ENCODE measurements at places on chromosomes 7 and 10. TPM values are rescaled to one million over a fixed set of nuclear protein-coding genes. Genes with fewer than 3 reads are reported as not detected.

NYAP1 gene
- polyA plus RNA-seq = 4.8 TPM

GRM3 gene
- polyA plus RNA-seq = 0.02 TPM

LRIT1 gene
- polyA plus RNA-seq = not detected

CAV2 gene
- polyA plus RNA-seq = 26.6 TPM

CWF19L1 gene
- 12.8 TPM for polyA plus RNA-seq

CALCR gene
- polyA plus RNA-seq = 0.09 TPM

HYAL4 gene
- polyA plus RNA-seq = not detected

LRRC27 gene
- polyA plus RNA-seq = 5.8 TPM

NKX2-3 gene
- 6.2 TPM for polyA plus RNA-seq

CDNF gene
- 4.2 TPM for polyA plus RNA-seq

FXYD4 gene
- not detected for polyA plus RNA-seq

SFTPA1 gene
- polyA plus RNA-seq = 0.87 TPM

DNA sequence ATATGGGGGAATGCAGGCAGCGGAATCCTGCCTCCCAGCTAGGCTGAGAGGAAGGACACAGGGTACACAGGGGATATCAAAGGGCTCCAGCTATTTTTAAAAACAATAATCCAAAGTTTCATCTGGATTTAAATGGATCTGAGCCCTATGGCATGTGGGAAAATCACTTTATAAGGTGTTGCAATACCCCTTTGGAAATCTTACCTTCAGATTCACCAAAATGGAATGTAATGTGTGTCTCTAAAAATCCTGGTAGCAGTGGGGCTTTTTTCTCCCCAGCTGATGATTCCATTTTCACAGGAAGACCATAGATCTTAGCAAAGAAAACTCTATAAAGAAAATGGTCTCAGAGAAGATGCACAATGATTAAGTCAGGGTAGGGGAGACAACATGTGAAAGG is 722.2 kb downstream of the PARD3 start:
- no peak overlapping the region for H3K4me3 ChIP-seq
- DNase-seq = no peak
- no peak overlapping the region for H3K27ac ChIP-seq

DNA sequence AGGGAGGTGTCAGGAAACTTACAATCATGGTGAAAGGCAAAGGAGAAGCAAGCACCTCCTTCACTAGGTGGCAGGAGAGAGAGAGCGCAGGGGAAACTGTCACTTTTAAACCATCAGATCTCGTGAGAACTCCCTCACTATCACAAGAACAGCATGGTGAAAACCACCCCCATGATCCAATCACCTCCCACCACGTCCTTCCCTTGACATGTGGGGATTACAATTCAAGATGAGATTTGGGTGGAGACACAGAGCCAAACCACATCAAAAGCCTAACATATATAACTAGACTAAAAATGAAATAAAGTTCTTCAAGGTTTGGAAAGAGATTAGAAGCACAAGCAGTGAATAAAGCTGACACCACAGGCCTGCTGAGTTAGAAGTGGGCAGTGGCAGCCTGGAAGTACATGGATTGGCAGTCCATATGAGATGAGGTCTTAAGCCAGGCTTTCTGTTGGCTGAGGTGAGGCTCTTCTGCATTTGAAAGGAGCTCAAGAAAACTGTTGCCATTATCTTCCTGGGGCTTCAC is 96.4 kb upstream of the MDFIC start:
- no peak overlapping the region for H3K4me3 ChIP-seq
- no peak overlapping the region for H3K27ac ChIP-seq
- H3K36me3 ChIP-seq = no peaks in the 10 kb centered on the region
- H3K4me1 ChIP-seq = no peaks in the 10 kb centered on the region

GRCh38 chr10:124142960-124143359 is 49.6 kb upstream of the CHST15 start:
- H3K4me3 ChIP-seq = no peak overlapping the region
- H3K36me3 ChIP-seq = no peaks in the 10 kb centered on the region
- no peaks in the 10 kb centered on the region for H3K27me3 ChIP-seq
- no peaks in the 10 kb centered on the region for H3K4me1 ChIP-seq

- peak overlapping the region; percentile 97 for H3K4me3 ChIP-seq
- no peak for DNase-seq
- peaks cover 5% of the 10 kb centered on the region for H3K36me3 ChIP-seq
- H3K27me3 ChIP-seq = no peaks in the 10 kb centered on the region
- peaks cover 45% of the 10 kb centered on the region for H3K4me1 ChIP-seq
Observed at GRCh38 chr10:131902691-131903090, 1.9 kb downstream of the PPP2R2D start.

GRCh38 chr10:67792653-67793052 is 45.3 kb downstream of the DNAJC12 start:
- no peaks in the 10 kb centered on the region for H3K27me3 ChIP-seq
- no peak overlapping the region for H3K4me3 ChIP-seq

Measured in pancreas (tissue), 10 donors.